Head of caudate nucleus (tissue), 42 donors: ENCODE measurements at places on chromosomes 11 and 22.
A peak's percentile ranks its signal among the peaks of the same experiment; 100 is the strongest.

DNA sequence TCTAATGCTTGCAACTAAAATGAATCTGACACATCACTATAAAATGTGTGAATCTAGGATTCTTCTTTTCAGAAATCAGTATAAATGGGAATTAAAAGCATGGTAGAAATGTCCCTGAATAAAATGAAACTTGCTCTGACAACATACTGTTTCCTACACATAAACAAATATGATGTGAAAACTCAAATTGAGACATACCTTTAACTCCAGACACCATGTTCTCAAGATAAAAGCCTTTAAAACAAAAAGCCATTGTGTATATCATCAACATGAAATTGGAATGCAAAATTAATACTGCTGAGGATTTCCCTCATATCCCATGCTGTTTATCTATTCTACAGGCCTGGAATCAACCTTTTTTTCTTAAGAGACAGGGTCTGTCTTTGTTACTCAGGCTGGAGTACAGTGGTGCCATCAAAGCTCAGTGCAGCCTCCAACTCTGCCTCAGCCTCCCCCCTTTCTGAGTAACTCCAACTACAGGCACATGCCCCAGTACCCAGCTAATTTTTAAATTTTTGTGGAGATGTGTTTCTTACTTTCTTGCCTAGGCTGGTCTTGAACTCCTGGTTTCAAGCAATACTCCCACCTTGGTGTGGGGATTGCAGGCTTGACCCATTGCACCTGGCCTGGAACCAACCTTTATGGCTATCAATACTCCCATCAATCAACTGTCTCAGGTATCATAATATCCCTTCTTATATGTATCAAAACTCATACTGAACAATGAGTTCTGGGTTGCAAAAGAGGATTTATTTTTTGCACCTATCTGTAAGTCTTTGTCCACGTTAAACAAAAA is 6.7 kb downstream of the TAF1D start:
- DNase-seq = no peak

DNA sequence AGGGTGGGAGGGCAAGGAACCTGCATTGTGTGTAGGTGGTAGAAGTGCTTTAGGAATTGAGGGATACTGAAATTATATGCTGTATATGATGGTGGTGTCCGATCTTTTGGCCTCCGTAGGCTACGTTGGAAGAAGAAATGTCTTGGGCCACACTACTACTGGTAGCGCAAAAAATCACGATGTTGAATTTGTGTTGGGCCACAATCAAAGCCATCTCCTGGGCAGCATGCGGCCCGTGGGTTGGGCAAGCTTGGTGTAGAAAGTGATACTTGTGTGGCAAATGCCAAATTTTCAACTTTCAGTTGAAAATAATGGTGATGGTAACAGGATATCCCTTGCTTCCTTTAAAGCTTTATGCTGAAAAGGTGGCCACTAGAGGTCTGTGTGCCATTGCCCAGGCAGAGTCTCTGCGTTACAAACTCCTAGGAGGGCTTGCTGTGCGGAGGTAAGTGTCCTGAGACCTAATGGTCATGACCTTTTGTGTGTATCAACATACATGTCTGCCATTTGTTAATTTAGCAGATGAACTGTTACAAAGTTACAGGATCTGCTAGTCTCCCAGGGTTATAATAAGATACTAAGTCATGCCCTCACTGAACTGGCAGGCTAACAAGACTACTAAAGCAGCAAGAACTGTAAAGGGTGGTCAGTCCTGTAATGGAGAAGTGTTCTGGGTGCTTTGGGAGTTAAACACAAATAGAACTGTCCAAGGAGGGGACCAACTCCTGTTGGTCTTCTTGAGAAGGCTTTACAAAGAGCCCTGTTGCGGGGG is 2.9 kb downstream of the RPS3 start:
- no peak for DNase-seq

DNA sequence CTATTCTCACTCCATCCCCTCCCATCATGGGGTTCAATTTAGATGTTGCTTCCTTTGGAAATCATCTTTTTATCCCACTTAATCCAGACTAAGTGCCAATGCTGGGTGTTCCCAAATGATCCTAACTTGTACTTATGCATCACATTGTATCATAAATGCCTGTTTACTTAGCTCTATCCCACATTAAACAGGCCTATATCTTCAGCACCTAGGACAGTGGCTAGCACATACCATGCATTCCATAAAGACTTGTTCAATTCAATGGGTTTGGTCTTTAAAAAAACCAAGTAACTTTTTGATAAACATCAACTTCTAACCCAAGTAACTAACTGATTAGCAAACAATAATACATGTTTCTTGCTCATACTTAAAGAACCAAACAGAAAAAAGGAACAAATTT is 40.6 kb downstream of the RSF1 start:
- DNase-seq = no peak

GRCh38 chr22:27335102-27335660 is 466.4 kb downstream of the MN1 start:
- DNase-seq = no peak

GRCh38 chr22:17634696-17635095 is 3.9 kb upstream of the BCL2L13 start:
- DNase-seq = no peak

DNA sequence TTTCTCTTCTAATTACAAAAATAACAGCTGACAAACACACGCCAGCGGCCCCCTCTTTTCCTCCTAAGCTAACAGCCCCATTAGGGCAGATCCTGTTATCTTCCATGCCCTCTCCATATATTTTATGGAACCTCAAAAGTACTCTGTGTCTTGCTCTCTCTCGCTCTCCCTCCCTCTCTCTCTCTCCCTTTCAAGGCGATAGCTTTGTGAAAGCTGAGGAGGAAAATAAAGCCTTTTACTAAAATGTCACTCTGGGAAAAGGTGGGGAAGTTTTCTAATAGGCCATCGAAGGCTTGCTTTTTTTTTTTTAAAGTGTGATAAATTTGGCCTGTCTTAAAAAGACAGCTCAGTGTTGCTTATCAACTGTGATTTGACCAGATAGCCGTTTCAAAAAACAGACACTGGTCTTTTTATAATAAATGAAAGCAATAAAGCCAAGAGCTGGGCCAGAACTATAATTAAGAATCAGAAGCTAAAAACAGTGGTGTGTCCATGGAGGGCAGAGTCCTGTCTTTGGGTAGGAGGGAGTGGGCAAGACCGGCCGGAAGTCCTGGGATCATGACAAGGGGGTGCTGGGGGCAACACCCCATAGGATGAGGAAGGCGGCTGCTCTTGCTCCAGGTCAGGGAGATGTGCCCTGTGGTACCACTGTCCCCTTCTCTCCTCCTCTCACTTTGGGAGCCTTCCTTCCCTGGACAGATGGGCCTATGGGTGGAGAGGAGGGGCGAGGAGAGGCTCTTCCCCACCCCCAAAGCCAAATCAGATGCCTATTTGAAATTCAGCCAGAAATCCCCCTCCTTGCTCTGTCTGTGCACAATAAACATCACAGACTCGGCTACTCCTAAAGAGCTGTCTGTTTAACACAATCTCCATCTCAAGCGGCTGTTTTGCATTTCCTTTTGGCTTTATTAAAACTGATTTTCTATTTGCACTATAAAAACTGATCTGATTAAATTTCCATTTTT is 267.2 kb downstream of the BUD13 start:
- no peak for DNase-seq

- no peak for DNase-seq
These were observed 19.4 kb upstream of the BAIAP2L2 start for GRCh38 chr22:38129856-38130255.

GRCh38 chr11:84319863-84320262 is 1033.7 kb upstream of the CCDC90B start:
- no peak for DNase-seq

- no peak for DNase-seq
These were observed 222.5 kb downstream of the TBC1D22A start for GRCh38 chr22:46984751-46985506.

- DNase-seq = no peak
These were observed 8.6 kb downstream of the GAL start for GRCh38 chr11:68692871-68693483.

DNA sequence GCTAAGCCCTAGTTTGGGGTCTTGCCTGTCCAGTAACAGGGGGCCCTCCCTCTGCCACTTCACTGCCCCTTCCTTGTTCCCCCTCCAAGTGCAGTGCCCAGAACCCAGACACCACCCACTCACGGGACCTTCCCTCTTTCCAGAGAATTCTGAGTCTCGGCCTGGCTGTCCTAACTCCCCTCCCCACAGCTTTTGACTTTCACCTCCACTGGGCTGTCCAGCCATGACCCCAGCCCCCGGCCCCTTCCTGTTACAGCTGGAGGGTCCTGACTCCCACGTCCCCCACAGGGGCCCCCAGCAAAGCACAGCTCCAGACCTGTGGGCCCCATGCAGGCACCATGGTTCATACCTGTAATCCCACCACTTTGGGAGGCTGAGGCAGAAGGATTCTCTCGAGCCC is 71.5 kb downstream of the BRD1 start:
- DNase-seq = peak; percentile 15

- no peak for DNase-seq
These were observed 40.2 kb upstream of the CFAP300 start for GRCh38 chr11:102006835-102007566.

GRCh38 chr11:113859665-113860064 is 15.7 kb downstream of the USP28 start:
- DNase-seq = no peak

DNA sequence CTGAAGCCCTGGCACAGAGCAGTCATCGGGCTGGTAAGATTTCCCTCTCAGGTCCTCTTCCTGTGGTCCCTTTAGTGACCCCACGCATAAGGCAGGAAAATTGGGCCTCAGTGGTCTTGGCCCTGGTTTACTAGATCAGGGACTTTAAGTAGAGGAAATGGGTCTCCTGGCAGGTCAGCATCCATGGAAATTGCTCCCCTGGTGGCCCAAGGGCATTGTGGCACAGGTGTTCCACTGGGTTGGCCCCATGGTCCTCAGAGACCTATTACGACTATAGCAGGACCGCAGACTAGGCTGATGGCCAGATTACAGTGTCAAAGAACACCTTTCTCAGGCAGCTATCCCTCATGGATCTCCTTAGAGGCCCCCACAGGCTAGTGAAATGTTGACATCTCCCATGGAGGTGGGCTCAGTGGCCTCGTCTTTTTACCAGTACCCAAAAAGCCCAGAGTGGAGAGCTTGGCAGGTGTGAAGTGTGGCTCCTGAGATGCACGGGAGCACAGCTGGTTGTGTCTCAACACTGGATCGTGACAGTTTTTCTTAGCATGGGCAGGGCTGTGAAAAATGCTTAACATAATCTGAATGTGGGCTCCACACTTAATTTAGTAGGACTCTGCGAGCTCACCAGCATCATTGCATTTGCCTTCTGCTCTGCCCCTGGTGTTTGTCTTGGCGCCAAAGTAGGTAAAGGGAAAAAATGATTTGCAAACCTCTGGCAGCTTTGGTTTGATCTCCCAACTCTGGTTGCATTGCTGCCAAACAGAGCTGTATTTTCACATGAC is 74.2 kb downstream of the ZBTB16 start:
- DNase-seq = no peak

DNA sequence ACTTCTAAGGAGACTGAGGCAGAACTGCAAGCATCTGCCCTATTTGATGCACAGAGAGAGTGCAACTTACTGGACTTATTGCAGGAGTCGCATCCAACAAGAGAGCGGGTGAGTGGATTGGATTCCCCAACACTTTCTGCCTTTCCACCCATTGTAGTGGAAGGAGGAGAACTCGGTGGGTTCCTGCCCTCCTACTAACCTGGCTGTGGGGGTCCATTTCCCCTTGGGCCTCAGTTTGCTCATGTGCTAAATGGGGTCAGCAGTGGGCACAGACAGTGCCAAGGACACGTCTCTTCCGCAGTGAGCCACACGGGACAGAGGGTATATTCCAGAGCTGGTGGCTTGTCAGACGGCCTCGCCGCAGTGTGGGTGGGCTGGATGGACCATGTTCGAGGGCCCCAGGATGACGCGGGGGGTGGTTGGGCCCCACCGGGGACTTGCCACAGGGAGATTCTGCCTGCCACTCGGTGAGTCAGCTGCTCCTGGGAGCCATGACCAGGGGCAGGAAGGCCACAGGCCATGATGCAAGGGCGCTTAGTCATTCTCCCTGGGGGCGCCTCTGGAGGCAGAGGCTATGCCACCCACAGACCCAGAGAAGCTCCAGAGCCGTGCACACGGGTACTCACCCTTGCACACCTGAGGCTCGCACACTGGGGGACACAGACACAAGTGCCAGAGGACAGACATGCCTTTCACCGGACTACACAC is 8.2 kb downstream of the ALX4 start:
- DNase-seq = no peak

GRCh38 chr22:43923631-43924464 is at the start of gene PNPLA3:
Gene PNPLA3, plus strand, starts transcription at chr22:43923805. Its CDS starts 107 bp downstream, at chr22:43923912.
- DNase-seq = peak; percentile 92
